ENCODE measurements at places on chromosomes 1 and 21.

- DNase-seq = no peak
Observed at GRCh38 chr1:181972256-181972655, 89.3 kb downstream of the ZNF648 start.

GRCh38 chr1:178506669-178507068 is 6.2 kb upstream of the TEX35 start:
- DNase-seq = no peak

DNA sequence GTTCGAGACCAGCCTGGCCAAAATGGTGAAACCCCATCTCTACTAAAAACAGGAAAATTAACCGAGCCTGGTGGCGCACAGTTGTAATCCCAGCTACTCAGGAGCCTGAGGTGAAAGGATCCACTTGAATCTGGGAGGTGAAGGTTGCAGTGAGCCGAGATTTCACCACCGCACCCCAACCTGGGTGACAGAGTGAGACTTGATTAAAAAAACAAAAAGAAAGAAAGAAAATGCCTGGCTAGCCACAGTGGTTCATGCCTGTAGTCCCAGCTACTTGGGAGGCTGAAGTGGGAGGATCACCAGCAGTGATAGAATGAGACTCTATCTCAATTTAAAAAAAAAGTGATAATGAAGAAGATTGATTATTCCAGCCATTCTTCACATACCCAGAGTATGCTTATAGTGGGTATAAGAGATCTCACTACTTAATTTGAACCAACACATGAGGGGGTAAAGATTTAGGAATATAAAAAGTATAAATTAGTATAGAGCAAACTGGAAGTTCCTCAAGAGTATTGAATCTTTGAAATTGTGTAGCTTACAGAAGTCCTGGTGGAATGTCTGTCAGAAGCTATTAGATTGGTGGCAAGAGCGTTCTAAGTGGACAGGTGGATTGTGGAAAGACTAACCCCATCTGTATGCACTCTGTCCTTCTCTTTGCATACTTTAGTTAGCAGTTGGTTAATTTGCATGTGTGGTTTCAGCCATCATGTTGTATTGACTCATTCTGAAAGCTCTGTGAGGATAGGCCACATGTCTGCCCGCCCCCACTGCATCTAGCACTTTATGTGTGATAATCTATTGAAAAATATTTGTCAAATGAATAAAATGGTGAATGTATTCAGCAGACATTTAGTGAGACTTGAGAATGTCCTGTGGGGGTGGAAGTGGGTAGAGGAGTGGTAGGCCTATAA is 25.0 kb downstream of the RLF start:
- DNase-seq = no peak

DNA sequence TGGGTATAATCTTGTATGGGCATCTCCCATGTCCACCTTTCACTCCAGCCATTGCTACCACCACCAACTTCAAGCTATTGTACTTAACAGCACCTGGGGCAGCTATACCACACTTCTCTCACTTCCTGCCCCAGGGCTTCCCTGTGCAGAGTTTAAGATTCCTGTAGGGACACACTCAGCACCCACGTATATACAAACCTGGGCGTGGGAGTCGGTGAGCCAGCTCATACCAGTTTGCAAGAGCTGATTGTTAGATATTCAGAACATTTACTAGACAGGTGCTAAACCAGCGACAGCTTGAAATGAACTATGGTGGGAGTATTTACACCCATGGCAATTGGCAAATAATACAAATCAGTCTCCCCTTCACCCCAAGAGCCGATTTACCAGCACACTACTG is 114.8 kb upstream of the CSF3R start:
- no peak for DNase-seq

DNA sequence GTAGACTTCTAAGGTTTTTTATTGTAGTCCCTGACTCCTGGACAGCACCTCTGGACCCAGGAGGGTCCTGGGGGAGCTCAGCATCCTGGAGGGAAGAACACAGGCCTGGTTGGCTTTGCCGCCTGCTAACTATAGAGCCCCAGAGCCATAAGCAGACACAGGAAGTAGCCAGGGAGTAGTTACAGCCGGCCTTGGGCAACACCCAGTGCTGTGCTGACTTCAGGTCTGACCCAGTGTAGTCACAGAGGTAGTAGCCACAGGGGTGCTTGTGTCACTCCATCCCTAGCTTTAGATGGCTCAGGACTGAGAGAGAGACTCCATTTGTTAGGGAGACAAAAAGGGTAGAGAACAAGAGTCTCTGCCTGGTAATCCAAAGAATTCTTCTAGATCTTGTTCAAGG is 21.9 kb downstream of the MCOLN2 start:
- DNase-seq = no peak

DNA sequence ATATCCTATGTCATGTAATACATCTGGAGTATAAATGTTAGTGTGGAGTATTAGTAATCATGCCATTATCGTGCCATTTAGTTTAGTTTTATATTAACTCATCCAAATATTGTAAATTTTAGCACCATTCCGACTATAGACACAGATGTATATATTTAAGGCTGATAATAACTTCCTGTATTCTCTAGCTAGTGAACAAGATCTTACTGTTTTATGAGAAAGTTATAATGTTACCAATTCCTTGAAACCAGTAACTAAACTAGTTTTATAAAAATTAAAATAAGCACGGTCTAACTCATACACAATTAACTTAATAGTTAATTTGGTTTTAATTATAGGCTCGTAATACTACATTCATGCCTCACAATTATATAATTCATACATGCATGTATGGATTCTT is 808.6 kb downstream of the USP25 start:
- no peak for DNase-seq

- DNase-seq = no peak
Observed at GRCh38 chr1:206953126-206953525, 6.9 kb upstream of the PIGR start.

DNA sequence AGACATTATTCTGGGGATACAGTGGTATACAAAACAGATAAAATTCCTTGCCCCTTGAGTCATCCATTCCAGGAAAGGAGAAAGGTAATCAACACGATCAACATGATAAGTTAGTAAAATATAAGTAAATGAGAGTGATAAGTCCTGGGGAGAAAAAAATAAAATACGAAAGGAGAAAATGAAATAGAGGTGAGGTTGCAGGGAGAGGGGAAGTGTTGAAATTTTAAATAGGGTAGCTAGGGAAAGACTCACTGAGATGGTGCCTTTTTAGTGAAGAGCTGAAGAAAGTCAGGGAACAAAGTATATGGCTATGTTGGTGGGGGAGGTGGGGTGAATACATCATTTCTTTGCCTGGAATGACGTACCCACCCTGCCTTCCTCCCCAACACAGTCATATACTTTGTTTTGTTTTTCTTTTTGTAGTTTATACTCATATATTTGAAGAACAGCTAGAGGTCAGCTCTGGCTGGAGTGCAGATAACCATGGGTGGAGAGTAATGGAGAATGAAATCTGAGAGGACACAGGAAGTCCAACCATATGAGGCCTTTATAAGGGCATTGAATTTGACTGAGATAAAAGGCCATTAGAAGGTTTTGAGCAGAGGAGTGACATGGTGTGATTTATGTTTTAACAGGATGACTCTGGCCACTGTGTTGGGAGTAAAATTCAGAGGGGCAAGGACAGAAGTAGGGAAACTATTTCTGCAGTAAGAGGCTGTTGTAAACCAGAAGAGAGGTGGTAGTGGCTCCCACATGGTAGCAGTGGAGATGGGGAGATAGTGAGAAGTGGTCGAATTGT is 54.8 kb downstream of the OSBPL9 start:
- no peak for DNase-seq

DNA sequence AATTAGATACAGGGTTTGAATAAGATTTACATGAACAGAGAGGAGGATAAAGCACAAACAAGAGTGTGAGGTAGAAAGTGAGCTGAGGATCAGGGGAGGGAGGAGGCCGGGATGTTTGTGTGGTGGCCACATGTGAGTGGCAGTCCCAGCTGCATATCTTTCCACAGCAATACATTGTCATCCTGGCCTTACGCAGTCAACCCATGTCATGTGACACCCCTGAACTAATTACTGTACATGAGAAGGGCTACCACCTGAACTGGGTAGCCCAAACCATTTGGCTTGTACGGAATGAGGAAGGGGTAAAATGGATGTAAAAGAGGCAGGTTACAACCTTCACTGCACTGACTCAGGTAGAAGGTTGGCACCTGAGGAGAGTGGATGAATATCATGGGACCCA is 4.2 kb downstream of the SLAMF7 start:
- DNase-seq = no peak

GRCh38 chr1:117702654-117703053 is 96.8 kb downstream of the TENT5C start:
- DNase-seq = no peak

GRCh38 chr21:44820851-44821250 is 3.0 kb upstream of the SUMO3 start:
- no peak for DNase-seq

- DNase-seq = no peak
Observed at GRCh38 chr1:25573961-25574360, 30.6 kb downstream of the LDLRAP1 start.

GRCh38 chr1:222750651-222751050 is 13.6 kb downstream of the FAM177B start:
- DNase-seq = no peak

- DNase-seq = no peak
Observed at GRCh38 chr1:33343539-33343938, 22.6 kb upstream of the A3GALT2 start.

DNA sequence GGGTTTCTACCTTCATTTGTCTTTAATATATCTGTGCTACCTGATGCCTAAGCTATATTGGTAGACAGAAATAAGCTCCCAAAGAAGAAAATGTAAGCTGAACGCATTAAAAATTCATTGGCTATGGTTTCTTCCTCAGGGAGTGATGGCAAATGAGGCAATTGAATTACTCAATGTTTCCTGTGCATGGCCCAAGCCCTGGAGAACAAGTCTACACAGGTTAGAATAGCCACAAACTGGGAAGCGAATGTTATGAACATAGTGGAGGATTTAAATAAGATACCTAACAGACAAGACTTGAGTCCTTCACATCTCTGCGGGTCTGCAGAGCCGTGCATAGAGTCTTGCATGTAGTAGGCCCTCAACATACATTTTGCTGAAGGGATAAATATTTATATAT is 350.3 kb downstream of the RWDD3 start:
- DNase-seq = no peak

- DNase-seq = no peak
Observed at GRCh38 chr1:107787299-107787698, 177.7 kb downstream of the VAV3 start.

DNA sequence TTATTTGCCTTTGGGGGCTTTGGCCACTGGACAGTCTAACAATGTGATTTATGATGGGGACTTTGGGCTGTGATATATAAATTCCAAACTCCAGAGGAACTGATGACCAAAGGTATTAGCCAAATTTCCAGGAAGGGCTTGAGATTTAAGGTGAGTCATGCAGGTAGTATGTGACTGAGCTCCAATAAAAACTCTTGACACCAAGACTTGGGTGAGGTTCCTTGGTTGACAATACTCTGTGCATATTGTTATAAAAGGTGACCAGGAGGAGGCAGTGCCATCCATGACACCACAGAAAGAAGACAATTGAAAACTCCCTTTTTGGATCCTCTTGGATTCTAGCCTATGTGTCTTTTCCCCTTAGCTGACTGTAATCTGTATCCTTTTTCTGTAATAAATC is 392.7 kb upstream of the LRRC7 start:
- no peak for DNase-seq
